ENCODE measurements at places on chromosomes 2 and 18.

DNA sequence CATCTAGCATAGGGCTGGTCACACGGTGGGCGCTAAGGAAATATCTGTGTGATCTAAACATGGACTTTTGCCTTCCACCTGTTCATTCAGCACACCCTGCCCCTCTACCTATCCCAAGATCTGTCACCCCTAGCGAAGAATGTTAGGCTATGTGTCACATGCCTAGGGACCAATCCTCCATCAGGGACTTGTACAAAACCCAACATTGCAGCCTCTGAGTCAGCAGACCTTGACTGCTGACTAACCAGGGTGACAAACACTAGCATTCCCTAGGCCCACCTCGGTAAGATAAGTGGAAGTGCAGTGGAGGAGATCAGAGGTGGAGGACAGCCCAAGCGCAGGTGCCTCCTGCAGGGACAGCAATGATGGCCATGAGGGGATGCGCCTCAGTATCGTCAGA lies 99.2 kb downstream of the SOX11 start:
- no peak for DNase-seq

- no peak for DNase-seq
Measured at GRCh38 chr18:44080054-44080453, 600.6 kb upstream of the SETBP1 start.

GRCh38 chr2:53877556-53877955 lies 17.8 kb upstream of the GPR75 start:
- no peak for DNase-seq

- DNase-seq: no peak
Measured at GRCh38 chr18:7902399-7902839, 335.3 kb downstream of the PTPRM start.

DNA sequence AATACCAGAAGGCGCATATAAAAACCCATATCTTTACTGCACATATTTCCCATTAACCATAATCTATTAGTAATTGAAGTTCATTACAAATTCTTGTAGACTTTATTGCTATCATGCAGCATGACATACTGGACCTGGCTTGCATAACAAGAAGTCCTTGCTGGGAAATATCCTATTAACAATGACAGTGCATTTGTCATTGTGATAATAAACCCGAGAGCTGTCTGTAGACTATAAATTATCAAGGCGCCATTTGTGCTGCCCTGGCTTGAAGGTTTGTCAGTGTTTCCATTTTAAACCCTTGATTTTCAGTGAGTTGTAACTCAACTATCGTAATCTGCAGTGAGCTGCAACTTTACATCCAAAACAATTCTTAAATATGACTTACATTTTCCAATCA lies 59.0 kb downstream of the HNMT start:
- DNase-seq: no peak

GRCh38 chr2:195695002-195695631 lies 38.1 kb downstream of the SLC39A10 start:
- DNase-seq: no peak

DNA sequence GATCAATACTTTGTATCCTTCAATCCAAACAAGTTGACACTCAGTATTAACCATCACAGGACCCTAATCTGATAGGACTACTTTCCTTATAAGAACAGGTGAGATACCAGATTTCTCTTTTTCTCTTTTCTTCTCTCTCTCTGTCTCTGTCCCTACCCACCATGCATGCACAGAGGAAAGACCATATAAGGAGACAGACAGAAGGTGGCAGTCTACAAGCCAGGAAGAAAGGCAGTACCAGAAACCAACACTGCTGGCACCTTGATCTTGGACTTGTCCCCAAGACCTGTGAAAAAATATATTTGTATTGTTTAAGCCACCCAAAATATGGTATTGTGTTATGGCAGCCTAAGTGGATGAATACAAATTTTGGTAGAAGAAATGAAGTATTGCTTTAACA lies 156.2 kb upstream of the KCNH7 start:
- no peak for DNase-seq

DNA sequence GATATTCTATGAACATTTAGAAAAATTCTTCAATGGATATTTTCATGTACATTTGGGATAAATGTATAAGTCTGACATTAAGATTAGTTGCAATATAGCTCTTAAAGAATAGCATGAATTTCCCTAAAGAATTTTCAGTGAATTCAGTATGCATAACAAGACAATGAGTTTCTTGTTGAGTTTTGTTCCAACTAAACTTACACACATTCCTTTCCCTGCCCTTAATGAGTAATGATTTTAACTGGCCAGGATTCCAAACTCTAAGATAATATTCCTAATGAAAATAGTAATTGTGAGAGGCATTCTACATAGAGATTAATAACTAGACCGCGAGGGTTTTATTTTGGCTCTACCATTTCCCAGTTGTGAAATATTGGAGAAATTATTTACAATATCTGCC lies 390.3 kb upstream of the GALNT5 start:
- DNase-seq: no peak

- DNase-seq: peak; percentile 66
Measured at GRCh38 chr2:241882091-241882625, 12.6 kb downstream of the RTP5 start.

GRCh38 chr18:76370686-76371085 lies 124.4 kb downstream of the ZNF516 start:
- DNase-seq: no peak

DNA sequence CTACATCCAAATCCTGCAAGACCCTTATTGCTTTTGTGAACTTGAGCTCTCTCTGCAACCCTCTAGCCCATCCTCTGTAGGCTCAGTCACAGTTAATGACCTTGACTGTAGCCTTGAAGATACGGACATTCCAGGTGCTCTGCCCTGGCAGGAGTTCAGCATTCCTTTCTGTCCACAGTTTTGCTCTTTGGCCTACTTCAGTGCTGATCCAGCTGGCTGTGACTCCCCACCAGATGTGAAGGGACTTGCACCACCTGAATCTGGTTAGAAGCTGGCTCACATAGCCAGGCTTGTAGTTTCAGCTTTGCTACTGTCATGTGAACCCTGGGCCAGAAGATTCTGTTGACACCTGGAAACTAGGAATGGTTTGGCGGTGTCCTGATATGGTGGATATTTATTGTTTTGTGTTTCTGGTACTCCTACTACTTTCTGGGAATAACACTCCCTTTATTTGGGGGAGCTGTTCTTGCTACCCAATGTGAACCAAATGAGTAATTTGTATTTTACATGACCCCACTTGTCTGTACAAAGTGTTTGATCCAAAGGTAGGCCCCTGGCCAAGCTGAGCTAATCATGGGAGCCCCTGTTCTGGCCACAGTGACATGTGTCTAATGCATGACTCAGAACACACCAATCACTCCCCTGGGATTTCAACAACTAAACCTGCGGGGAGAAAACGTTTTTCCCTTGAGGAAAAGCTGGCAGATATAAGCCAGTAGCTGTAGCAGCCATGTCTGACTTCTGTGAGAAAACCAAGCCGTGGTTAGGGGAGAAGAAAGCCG lies 73.4 kb downstream of the CDCA7 start:
- DNase-seq: no peak

DNA sequence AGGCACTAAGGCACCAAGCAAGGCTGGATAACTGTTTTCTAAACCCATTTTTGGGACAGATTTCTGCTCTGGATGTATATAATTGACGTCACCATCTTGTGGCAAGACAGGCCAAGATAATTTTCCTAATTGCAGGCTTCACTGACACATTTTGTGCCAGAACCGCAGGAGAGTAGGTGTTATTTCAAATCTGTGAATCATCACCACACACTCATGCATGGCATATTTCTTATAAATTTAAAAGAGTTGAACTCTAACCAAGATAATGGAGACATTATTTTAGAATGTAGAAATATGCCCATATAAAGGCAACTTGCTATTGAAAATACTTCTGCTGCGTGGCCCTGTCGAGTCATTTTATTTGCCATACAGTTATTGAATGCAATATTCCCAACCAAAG lies 68.3 kb upstream of the ACYP2 start:
- no peak for DNase-seq

DNA sequence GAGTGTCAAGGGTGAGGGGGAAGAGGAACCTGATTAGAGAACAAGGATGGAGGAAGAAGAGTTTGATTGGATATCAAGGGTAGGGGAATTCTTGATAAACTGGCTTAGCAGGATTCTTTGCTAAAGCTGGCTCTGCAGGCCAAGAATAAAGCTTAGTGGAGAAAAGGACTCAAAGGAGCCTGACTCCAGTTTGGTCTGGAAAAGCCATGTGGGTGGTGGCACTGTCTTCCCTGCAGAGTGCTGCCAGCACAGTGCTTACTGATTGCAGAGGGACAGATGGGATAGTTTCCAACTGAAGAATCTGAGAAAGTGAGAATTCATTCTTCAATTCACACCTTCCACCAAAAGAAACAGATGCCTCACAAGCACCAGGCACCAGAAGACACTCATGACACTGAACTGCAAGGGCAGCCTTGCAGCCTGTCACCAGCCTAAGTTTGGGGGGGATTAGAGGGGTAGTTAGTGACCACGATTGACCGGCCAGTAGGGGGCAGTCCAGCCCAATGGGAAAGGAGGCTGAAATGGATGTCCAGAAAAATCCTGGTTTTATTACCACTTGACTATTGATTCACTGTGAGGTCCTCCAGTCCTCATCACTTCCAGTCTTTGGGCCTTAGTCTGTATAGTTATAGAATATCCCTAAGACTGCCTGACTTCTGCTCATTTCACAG lies 334.5 kb downstream of the SMAD2 start:
- DNase-seq: no peak

- no peak for DNase-seq
Measured at GRCh38 chr2:233470839-233471238, 95.7 kb downstream of the USP40 start.

GRCh38 chr2:27261241-27261925 lies 1.5 kb downstream of the SLC30A3 start:
- no peak for DNase-seq

GRCh38 chr2:162065767-162066166 lies 8.2 kb downstream of the DPP4 start:
- DNase-seq: no peak

GRCh38 chr2:179263446-179264367 lies 925 bp downstream of the SESTD1 start:
- DNase-seq: no peak

- DNase-seq: peak; percentile 69
Measured at GRCh38 chr2:26503231-26503880, 25.4 kb upstream of the OTOF start.

DNA sequence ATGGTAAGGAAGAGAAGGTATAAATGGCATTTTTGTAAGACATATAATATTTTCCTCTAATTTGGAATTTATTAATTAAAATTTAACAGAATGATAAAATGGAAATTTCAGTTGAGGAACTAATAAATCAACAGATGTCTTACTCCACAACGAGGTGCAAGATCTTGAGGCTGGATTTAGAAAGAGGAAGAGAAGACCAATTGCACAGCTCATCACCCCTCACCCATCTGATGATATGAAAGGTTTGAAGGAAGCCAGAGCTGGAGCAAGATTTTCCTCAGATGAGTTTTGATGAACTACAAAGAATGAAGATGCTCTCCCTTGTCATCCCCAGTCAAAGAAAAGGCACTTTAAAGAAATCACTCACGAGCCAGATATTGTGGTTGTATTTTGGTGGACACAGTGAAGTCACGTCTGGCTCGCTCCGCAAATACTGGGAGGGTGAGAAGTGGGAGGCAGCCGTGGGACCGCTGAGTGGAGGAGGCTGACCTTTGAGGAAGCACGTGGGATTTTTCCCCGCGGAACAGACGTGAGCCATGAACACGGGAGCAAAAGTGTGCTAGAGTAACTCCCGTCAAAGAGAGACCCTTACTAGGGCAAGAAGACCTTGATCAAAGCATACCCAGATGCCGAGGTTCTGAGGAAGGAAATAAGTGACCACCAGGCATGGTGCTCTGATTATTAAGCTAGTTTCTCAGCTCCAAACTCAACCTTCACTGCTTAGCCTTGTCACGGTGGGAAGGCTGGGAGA lies 511.4 kb downstream of the RNF144A start:
- DNase-seq: no peak

GRCh38 chr2:112243233-112243632 lies 11.6 kb downstream of the ZC3H8 start:
- DNase-seq: no peak

GRCh38 chr2:118994778-118995177 lies 52.8 kb downstream of the MARCO start:
- DNase-seq: no peak

DNA sequence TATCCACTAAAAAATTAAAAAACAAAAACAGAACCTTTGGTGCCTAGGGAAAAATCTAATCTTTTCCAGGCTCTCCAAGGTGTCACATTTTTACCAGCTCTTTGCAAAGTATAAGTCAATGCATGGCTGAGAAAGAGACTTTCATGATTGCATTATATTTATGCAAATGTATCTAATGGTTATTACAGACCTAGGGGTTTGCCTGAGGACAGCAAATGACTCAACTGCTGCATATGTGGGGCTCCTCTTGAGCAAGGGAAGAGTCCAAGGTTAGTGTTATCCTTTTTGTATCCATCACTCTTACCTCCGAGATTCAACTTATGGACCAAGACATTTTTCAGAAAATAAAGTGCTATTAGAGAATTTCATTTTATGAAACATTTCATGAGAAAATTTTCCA lies 33.9 kb upstream of the RMP24 start:
- DNase-seq: no peak

DNA sequence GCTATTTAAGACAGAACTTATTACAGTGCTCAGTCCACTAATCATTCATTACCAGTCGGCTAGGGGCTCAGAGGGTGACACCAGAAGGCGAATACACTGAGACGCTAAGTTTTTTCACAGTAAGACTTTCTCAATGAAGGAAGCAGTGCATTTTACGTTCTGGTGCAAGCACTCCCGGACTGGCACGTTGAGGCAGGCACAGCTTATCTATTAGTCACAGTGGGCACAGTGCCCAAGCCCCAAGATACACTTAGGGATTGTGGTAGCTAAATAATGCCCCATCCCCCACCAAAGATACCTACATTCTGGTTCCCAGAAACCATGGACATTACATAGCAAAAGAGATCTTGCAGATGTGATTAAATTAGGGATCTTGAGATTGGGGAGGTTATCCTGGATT lies 32.6 kb upstream of the BCL11A start:
- DNase-seq: no peak

DNA sequence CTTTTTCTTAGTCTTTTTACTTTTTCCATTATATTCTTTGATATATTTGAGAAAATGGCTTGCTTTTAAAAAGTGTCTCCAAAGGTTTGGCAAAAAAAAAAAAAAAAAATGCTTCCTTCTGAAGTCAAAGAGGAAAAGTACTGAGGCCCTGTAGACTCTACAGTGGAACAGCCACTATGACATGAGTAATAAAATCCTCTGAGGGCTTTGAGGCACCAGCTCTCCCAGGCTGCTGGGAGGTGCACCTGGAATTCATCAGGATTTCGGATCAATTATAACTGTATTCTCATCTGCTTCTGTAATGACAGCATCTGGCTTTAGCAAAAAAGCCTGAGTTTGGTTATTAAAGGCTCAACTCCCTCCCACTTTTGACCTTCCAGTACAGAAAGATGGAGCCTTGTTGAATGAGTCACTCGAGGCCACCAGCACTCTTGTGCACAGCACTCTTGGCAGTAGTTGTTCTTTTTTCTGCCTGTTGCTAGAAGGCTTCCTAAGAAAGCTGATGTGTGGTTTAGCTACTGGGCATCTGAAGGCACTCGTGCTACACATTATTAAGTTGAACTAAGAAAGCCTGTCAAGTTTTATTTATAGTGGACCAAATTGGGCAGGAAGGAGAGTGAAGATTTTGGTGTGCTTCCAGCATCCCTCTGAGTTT lies 131.3 kb downstream of the PRPF40A start:
- no peak for DNase-seq
